LNCaP clone FGC (cell line): ENCODE measurements at places on chromosomes 2 and 18.

- DNase-seq: no peak
These were observed 17.7 kb downstream of the QPCT start for GRCh38 chr2:37361994-37362698.

- DNase-seq: no peak
These were observed 126.8 kb downstream of the MEIS1 start for GRCh38 chr2:66561645-66562303.

- DNase-seq: no peak
These were observed 24.5 kb downstream of the MRPL30 start for GRCh38 chr2:99205491-99205890.

DNA sequence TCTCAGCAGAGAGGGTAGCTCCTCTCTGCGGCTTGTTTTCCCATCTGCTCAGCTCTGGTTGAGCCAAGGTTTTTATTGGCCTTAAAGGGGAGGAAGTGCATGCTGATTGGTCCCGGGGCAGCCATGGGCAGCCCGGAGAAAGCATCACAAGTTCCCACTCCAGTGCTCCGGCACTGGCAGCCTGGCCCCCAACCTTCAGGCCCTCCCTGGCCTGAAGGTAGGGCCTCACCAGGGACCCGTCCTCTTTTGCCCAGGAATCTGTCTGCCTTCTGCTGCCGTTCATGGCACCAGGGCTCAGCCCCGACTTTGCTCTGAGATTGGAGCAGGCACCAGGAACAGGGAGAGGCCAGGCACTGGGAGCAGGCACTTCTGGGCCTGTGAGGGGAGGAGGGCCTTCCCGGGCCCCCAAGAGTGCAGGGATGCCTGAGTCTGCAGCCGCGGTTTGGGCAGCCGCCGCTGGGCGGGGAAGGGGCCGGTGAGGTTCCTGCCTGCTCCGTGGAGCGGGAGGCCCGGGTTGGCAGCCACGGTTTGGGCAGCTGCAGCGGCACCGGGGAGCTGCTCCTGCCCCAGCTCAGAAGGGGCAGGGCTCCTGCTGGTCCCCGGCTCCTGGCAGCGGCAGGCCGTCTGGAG, 17.5 kb upstream of the ILKAP start:
- DNase-seq: no peak

DNA sequence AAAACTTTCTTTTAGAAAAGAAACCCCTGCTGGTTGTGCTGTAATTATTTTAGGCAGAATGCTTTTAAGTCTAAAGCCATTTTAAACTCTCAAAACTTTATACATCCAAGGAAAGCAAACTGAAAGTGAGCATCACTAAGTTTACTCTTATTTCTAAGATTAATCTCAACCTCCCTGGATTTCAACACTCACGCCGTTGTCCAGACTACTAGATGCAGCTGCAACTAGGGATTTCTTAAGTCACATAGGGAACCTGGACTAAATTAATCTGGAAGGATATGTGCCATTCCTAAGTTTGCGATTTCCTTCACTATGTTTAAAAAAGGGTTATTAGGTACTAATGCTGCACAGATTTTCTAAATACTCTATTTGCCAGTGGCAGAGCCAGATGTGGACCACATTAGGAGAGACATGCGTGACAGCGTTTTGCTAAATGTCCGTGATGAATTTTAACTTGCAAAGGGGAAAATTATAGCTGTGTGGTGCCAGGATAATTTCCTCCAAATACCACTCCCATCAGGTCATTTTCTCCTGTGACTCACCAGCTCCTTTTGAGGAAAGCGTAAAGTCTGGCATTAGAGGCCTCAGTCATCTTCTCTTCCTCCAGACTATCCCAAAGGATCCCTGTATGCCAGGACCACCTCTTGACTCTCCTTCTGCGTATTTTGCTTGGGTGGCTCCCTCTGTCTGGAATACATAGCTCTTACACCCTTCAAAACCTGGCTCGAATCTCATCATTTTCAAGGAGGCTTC, 143.7 kb downstream of the ATL2 start:
- DNase-seq: no peak

- DNase-seq: no peak
These were observed 419.7 kb upstream of the ZEB2 start for GRCh38 chr2:144939590-144939989.

DNA sequence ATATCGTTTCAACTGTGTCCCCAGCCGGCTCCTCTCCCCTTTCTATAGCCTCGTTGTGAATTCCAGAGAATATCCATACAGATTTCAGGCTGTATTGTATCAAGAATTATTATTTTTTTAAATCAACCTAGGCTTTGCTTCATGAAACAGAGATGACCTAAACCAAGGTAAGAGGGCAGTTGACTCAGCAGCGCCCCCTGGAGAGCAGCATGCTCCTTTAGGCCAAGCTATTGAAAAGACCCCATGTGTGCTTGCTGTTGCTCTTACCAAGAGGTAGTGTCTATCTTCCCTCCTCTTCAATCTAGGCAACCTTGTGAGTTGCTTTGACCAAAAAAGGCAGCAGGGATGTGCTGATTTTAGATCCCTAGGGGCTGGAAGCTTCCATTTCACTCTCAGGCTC, 426.7 kb upstream of the SMIM21 start:
- DNase-seq: no peak

GRCh38 chr2:111121028-111121827, 514 bp downstream of the BCL2L11 start:
- DNase-seq: no peak

DNA sequence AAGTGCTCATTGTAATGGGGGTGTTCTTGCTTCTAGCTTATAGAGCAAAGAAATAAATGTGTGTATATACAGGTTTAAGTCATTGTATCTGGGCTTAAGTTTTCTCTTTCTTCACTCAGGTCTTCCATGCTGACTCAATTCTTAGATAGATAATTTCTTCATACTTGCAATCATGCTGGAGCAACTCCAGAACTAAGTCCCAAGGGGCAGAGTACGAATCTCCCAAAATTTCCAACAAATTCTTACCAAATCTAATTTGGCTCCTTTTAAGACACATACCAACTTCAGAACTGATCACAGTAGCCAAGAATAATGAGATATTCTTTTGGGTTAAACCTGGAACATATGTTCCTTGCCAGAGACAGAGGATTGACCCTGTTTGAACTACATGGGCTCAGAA, 4.3 kb upstream of the SPAG16 start:
- DNase-seq: no peak

GRCh38 chr2:160394153-160394552, 99.5 kb downstream of the RBMS1 start:
- no peak for DNase-seq

GRCh38 chr18:46424898-46425297, 232.1 kb downstream of the LOXHD1 start:
- DNase-seq: no peak

DNA sequence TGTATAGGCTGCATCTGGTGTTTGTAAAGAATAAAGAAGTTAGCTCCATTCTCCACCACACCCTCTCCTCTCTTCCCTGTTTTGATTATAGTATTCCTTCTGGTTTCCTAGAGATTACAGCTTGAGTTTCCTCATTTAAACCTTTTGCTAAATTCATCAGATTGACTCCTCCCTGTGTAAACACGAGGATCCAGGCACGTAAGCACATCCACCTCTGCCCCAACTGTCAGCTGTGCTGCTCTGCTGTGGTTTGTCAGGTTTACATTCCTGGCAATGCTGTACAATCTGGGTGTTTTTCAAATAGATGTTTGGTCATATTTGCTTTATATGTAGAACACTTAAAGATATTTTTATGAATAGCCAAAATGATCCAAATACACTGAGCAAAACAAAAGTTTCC, 302.8 kb downstream of the PTGR3 start:
- DNase-seq: peak; percentile 42

GRCh38 chr2:99805930-99806476, 316.2 kb upstream of the REV1 start:
- DNase-seq: no peak

DNA sequence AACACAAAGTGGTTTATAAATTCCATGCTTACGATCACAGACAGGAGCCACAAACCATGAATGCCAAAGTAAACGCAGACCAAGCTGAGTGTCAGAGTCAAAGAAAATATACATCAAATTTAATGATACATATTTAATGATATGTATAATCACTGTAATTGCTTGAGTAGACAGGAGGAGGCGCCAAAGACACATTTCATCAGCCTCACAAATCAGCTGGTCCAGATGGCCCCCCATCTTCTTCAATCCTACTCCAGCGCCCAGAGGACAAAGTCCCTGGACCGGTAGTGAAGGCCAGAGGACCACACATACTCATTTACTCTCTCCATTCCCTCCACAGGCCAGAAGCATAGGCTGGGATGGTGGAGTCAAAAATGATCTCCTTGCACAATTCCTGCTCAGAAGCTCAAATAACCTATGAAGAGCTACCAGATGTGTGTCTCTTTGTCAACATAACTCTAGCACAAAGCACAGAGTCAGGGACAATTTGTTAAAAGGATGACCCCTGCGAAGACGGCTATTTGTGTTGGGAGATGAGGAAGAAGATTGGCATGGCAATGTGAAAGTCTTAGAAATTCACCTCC, 149.3 kb upstream of the PGAP1 start:
- DNase-seq: no peak

DNA sequence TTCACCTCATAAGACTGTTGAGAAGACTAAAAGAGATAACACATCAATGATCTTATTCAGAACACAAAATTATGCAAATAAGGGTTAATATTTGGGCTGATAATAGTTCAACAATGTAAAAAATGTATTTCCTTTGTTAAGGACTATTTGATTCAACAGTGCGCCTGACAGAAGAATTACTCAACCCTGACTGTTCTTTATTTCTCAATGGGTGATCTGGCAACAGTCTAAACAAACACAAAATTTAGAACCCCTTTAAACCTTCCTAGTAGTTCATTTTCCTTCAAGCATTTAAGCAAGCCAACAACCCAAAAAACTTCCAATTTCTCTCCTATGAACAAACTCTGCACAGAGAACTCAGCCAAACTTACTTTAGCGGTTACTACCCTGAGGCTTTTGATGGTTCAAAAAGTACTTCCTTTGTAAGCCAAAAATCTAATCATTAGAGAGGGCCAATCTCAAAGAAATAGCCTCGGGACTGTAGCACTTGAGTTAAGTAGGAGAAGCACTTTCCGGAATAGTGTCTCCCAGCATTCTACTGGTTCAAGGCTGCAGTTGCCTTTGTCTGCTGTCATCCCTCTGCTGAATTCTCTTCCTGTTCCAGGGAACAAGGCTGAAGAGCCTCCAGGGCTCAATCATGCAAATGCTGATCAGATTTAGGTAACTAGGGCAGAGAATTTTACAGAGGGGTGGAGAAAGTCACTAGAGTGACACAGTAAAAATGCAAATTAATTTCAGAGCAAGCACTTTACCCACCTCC, 40.9 kb upstream of the MAPK4 start:
- DNase-seq: no peak

GRCh38 chr2:206354129-206354528, 79.7 kb downstream of the ZDBF2 start:
- no peak for DNase-seq

GRCh38 chr2:204888222-204888621, 342.9 kb downstream of the PARD3B start:
- DNase-seq: no peak

- DNase-seq: no peak
These were observed 135.8 kb downstream of the SH3RF3 start for GRCh38 chr2:109264595-109265328.

DNA sequence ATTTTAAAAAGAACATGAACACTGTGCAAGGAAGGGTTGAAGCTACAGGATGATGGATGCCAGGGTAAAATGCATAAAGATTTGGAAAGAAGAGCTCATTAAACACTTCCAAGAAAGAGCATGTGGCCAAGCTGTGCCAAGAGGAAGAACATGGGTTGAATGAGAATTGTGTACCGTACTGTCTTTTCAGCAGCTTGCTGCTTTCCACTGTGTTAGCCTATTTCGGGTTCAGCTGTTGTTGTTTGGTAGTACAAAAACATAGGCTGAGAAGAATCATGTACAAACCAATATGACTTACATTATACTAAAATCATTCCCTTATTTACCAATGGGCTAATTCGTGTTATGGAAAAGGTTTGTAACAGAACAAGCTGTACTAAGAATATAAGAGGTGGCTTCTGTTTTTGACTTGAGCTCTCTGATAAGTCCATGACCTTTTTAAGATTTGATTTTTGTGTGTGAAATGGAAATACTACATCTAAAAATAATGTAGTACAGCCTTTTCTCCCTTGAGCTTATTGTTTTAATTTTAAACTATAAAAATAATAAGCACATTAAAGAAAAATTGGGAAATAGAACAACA, 188.3 kb upstream of the STON1 start:
- DNase-seq: no peak

GRCh38 chr2:20539133-20539719, 92.4 kb downstream of the RHOB start:
- no peak for DNase-seq

DNA sequence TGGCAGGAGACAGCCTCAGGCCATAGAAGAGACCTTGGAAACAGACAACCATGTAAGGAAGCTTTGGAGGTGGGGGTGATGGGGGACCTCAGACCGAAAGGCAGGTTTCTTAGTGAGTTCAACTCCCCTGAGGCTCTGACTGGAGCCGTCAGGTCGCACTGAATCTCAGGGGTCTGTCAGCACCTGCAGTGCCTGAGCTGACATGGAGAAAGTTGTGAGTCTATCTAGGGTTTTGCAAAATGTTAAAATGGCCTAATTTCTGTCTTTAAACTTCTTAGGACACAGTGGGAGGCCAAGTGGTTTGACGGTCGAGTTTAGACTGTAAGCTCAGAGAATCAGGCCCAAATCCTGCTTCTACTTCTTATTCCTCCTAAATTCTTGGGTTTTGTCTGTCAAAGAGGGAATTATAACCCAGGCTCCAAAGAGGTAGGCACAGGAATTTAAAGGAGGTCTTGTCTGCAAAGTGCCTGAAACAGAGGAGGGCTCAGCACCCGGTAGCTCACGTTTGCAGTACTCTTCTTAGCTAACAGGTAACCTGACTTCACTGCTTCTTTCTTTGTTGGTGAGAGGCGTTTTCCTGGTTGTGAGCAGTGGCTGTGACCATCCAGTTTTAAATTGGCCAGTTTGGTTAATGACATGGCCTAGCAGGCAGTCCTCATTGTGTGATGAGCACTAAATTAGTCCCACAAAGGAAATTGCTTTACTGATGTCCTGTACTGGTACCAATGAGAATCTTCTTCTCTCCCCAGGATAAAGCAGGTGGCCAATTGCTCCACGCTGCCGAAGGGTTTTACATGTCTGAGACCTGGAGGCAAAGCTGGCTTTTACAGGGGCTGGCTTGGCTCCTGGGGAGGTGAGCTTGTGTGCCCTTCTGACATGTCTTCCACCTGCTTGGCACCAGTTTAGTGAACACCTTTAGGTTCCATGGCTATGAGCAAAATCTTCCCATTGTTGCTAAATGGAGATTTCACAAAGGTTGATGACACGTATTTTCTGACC, 95.7 kb downstream of the MYCN start:
- no peak for DNase-seq

DNA sequence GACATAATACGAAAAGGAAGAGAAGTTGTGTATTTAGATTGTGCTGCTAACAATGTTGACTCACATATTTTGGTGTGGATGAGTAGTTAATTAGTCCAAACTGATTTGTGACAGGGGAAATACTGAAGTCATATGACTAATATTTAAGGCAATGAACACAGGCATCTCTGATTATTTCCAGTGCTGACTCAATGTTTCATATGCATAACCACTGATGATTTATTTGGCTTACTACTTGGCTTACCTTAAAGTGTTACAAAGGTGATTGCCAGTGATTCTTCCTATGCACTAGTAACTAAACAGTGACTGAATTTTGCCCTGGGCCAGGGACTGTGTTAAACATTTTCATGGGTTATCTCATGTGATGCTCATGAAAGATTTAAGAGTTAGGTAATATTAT, 722.6 kb downstream of the METTL4 start:
- DNase-seq: no peak

- no peak for DNase-seq
These were observed 190.1 kb upstream of the SP5 start for GRCh38 chr2:170524828-170525565.
